CD4-positive, alpha-beta T cell treated with Interleukin-4 for 1 hour (primary cell): ENCODE measurements at places on chromosomes 12 and 14.

DNA sequence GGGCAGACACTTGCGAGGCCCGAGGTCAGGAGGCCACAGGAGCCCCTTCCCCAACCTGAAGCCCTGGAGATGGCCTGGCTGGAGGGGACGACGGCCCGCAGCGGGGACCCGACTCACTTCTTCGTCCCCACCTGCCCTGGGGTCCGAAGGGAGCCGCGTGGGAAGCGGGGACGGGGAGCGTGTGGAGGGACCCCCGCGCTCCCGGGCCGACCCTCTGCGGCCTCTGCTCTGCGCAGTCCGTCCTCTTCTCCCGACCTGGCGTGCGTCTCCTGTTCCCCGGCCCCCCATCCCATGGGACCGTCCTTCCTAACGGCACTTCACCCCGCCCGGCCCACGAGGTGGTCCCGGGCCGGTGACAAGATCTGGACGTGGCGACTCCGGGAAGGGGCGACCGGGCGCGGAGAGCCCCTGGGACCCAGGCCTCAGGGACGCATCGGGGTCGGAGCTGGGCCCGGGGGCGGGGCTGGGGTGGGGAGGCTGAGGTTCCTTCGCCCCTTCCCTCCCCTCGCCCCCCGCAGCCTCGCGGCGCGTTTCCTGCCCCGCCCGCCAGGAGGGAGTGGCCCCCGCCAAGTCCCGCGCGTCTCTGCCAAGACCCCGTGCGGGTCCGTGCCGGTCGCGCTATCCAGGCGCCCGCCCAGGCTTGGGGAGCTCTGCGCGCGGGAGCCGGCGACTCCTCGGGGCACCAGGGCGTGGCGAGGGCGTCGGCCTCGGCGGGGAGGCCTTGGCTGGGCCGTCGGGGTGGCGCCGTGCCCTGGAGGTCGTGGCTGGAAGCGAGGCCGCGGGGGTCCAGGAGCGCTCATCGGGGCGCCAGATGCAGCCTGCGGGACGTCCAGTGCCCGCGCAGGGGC lies 97.1 kb downstream of the TNFAIP2 start:
- no peak for DNase-seq

- DNase-seq, result no peak
Observed at GRCh38 chr12:41333974-41334373, 145.9 kb downstream of the PDZRN4 start.

DNA sequence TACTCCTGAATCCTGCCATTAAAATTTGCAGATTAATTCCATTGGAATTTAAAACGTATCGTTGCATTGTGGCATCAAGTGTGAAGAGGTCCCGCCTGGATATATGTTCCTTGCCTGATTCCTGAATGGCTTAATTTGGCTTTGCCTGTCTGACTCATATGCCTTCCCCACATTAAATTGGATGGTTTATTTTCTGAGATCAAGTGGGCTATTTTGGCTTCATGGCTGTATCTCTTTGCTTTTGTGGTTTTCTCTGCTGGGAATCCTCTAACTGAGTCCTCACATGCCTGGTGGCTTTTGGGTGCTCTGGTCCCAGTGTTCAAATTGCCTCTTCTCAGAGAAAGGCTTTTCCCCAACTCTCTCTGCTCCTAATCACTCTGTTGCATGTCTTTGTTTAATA lies 127.9 kb upstream of the DYRK2 start:
- no peak for DNase-seq

- DNase-seq, result no peak
Observed at GRCh38 chr14:63701606-63702299, 26.1 kb downstream of the SGPP1 start.

DNA sequence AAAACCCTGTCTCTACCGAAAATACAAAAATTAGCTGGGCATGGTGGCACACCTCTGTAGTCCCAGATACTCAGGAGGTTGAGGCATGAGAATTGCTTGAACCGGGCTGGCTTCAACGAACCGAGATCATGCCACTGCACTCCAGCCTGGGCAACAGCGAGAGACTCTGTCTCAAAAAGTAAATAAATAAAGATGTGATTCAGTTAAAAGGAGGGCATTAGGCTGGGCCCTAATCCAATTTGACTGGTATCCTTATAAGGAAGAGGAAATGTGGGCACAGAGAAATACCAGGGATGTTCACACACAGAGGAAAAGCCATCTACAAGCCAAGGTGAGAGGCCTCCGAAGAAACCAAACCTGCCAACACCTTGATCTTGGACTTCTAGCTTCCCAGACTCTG lies 10.1 kb upstream of the DCAF4 start:
- no peak for DNase-seq

GRCh38 chr12:52708010-52708409 lies 4.7 kb upstream of the KRT77 start:
- no peak for DNase-seq

DNA sequence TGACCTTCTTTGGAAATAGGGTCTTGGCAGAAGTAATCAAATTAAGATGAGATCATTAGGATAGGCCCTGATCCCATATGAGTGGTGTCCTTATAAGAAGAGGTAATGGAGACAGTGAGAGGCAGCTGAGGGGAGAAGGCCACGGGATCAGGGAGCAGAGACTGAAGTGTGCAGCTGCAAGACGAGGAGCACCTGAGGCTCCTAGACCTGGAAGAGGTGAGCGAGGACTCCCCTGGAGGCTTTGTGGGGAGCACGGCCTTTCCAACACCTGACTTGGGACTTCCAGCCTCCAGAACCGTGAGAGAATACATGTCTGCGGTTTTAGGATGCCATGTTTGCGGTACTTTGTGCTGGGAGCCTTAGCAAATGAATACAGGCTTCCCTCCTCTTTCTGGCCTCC lies 37.5 kb downstream of the LRTM2 start:
- no peak for DNase-seq

GRCh38 chr12:24363177-24363754 lies 413.8 kb upstream of the SOX5 start:
- DNase-seq, result no peak

- no peak for DNase-seq
Observed at GRCh38 chr12:105744371-105745058, 394.2 kb downstream of the NUAK1 start.

- DNase-seq, result no peak
Observed at GRCh38 chr14:65106316-65106715, 4.0 kb upstream of the MAX start.

GRCh38 chr14:104143521-104144452 lies 5.4 kb downstream of the KIF26A start:
- DNase-seq, result no peak

DNA sequence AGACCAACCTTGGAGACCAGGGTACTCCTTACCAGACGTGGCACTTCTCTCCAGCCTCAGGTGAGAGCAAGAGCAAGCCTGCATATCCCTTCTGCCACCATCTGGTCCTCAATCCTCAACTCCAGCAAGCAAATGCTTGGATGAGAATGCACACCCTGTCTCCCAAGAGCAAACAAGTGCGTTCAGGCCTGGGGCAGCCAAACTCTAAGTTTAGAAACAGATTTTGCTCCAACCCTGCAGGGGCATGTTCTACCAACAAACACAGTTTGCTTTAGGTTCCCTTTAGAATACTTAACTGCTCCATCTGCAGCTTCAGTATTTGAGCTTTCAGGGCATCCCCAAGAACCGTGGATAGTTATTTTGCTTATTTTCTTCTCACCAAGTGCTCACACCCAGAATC lies 55.9 kb upstream of the FICD start:
- DNase-seq, result no peak

DNA sequence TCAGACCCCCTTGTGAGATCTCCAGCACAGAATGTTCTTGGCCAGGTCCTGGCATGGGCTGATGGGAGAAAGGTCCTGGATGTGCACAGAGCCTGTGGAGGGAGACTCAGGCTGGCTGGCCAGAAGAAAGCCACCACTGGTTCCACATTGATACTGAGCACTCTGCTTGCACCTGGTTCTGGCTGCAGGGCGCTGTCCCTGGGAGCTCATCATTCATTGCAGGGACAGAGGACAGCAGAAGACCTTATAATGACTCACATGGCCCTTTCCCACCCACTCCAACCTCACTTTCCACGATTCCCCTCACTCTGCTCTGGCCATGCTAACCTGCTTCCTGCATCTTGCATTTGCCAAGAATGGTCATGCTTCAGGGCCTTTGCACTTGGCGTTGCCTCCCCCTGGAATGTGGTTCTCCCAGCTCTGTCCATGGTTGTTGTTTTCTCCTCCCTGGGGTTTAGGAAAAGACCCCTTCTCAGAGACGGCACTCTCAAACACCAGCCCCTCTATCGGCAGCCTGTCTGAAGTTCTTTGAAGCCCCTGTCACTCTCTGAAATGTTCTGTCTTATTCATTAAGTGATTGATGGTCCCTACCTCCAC lies 10.3 kb downstream of the KRT7 start:
- no peak for DNase-seq
